Inflammatory macrophage (primary cell): ENCODE measurements at places on chromosomes 4 and X.

DNA sequence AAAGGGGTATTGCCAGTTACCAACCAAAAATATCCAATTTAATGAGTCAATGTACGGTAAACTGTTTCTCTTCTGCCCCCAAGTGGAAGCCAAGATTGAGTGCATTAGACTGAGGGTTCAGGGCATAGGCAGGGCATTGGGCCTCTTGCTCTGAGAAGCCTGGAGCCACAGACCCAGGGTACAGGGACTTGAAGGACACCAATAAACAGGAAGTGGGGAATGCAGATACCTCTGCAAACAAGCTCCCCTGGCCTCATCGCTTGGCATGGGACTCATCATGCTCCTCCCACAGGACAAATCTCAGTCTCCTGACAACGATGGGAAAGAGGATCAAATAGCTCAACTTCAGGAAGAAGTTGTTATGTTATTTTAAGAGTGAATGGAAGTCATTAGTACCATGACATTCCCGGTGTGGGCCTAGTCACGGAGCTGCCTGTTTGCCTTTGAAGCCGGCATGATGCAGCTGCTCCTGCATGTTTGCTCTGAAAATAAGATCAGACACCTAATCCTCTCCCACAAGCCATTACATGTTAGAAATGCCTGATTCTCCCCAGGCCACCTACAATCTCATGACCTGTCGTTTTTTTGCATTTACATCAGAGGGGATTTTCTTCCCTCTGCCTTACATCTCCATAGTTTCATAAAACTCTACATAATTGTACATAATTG is 224.2 kb downstream of the RCHY1 start:
- DNase-seq: no peak

GRCh38 chr4:7207628-7208231 is 15.4 kb downstream of the SORCS2 start:
- no peak for DNase-seq

DNA sequence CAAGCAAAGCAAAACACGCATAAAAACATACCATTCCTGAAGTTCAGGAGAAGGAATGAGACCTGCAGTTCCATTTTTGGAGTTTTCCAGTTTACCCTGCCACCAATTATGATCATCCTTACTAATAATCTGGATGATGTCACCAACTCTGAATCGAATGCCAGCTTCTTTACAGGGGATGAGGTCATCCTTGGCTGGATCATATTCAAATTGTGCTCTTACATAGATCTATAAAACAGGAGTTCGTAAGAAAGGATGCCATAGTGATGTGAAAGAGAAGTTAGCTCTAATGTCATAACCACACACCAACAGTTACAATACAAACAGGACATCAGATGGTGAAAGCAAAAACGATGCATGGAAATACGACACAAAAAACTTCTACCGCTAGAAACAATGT is 106.5 kb downstream of the NYX start:
- DNase-seq: no peak

- DNase-seq: no peak
Observed at GRCh38 chrX:149948016-149948415, 9.7 kb upstream of the EOLA2 start.

DNA sequence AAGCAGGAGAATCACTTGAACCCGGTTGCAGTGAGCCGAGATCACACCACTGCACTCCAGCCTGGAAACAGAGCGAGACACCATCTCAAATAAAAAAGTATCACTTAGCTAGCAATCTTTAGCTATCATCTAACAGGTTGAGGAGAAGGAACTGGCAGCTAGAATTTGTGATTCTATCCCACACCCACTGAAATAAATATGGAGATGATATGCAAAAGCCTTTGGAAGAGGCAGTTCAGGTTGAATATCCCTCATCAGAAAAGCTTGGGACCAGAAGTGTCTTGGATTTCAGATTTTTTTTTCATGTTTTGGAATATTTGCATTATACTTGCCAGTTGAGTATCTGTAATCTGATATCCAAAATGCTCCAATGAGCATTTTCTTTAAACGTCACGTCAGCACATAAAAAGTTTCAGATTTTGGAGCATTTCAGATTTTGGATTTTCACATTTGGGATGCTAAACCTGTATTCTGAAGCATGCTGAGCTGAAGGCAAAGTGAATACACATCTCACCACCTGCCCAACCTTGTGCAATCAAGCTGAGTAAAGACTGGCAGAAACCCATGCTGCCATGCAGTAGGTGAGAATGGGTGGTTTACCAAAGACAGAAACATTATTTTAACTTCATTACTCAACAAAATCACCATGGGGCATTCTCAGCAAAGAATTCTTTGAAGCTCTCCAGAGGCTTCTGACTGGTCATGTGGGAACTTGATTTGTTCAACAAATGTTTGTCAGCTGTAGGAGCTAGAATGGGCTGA is 159.3 kb downstream of the SH3KBP1 start:
- no peak for DNase-seq

- no peak for DNase-seq
Observed at GRCh38 chr4:139658185-139658584, 7.4 kb upstream of the MGST2 start.

GRCh38 chr4:154836513-154836912 is 55.4 kb downstream of the RBM46 start:
- DNase-seq: no peak

- DNase-seq: no peak
Observed at GRCh38 chr4:143514901-143515300, 1.4 kb downstream of the SMARCA5 start.

GRCh38 chr4:17504081-17504480 is 7.8 kb downstream of the QDPR start:
- DNase-seq: no peak

- DNase-seq: no peak
Observed at GRCh38 chr4:102843273-102843672, 15.9 kb upstream of the UBE2D3 start.

DNA sequence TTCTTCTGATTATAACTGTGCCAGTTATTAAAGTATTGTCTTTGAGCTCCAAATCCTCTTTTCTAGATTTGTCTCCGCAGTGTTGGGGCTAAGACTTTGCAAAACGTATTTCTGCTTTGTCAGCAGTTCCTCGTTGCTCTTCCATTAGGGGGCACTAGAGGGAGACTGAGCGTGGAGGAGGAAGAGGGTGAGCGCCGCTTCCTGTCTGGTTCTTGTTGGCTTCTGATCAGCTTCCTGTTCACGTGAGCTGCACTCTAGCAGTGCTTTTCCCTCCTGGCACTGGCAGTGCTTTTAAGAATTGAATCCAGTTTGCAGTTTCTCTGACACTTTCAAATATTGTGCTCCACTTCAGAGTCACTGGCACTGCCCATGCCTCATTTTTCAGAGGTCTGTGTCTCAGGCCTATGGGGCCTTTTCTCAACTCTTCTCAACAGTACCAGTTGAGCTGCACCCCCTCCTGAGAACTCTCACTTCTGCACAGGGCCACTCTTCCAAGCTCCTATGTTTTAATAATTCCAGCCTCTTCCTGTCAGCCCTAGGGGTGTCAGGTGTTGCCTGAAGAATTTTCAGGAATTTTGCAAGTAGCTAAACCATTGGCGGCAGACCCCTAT is 54.4 kb upstream of the LCORL start:
- peak; percentile 8 for DNase-seq

GRCh38 chr4:116599859-116600258 is 485.5 kb downstream of the TRAM1L1 start:
- no peak for DNase-seq

DNA sequence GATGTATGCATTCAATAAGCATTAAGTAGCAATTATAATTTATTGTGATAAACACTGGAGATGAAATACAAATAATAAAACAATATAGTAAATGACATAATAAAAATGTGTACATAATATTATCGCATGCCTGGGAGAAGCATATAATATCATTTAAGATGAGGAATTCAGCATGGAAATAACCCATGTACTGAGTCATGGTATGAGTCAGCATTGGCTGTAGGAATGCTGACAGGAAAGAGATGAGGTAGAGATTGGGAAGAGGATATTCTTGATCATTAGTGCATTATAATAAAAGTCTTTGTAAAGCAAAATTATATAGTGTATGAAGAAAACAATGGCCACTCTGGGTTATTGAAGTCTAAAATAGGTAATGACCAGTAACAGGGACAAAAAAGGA is 82.8 kb downstream of the MAGEB10 start:
- no peak for DNase-seq

GRCh38 chr4:80806472-80806871 is 224.0 kb upstream of the BMP3 start:
- no peak for DNase-seq

GRCh38 chr4:125762537-125762936 is 447.8 kb downstream of the FAT4 start:
- DNase-seq: no peak

DNA sequence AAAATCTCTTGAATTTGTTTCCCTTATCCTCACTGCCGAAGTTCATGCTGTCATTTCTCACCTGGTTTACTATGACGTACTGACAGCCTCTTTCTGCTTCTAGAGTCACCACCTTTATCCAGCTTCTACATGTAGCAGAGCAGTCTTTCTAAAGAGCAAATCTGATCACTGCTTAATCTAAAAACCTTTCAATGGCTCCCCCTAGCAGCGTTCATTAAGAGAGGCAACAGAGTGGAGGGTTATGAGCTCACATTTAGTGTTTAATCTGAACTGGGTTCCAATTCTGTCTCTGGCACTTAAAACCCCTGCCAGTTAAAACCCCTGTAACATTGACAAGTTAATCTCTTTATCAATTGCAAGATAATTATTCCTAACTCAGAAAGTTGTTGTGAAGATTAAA is 4.4 kb downstream of the RBPJ start:
- peak; percentile 31 for DNase-seq

GRCh38 chr4:48250980-48251379 is 18.7 kb downstream of the TEC start:
- DNase-seq: no peak

GRCh38 chr4:16687011-16687410 is 211.4 kb downstream of the LDB2 start:
- DNase-seq: no peak

GRCh38 chrX:32421266-32421665 is 790.1 kb downstream of the DMD start:
- DNase-seq: no peak

DNA sequence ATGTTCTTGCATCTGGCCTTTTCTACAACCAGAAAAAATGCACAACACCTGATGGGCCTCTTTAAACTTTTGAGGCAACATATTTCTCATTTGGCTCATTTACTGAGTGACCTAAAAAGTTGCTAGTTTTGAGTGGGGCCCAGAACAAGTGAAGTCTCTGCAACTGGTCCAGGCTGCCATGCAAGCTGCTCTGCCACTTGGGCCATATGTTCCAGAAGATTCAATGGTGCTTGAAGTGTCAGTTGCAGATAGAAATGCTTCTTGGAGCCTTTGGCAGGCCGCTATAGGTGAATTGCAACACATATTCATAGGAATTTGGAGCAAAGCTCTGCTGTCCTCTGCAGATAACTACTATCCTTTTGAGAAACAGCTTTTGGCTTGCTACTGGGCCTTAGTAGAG is 66.4 kb upstream of the RLIM start:
- DNase-seq: no peak

DNA sequence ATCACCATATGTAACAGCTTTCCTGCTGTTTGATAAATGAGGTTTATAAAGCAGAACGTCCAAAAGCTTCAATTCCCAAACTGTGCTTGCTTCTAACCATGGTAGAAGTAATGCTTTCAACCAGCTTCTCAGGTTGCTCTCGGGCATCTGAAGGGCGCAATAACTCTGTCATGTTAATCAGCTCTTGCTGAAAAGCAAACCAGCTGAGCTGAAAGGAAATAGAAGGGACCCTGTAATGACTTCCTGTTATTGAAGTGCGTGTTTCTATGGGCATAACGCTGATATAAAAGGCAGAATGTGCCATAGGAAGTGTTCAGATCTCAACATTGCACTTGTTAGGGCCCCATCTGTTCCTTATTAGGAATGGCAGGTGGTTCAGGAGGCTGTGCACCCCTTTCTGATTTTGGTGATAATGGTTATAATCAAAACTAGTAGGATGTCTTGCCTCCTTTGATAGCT is 21.2 kb downstream of the HERC3 start:
- DNase-seq: peak; percentile 18

- DNase-seq: peak; percentile 97
Observed at GRCh38 chr4:129327637-129328036, 231.7 kb downstream of the C4orf33 start.

GRCh38 chr4:38137080-38137479 is 176.9 kb downstream of the PTTG2 start:
- DNase-seq: no peak

- peak; percentile 48 for DNase-seq
Observed at GRCh38 chr4:139692309-139693012, 26.8 kb downstream of the MGST2 start.

DNA sequence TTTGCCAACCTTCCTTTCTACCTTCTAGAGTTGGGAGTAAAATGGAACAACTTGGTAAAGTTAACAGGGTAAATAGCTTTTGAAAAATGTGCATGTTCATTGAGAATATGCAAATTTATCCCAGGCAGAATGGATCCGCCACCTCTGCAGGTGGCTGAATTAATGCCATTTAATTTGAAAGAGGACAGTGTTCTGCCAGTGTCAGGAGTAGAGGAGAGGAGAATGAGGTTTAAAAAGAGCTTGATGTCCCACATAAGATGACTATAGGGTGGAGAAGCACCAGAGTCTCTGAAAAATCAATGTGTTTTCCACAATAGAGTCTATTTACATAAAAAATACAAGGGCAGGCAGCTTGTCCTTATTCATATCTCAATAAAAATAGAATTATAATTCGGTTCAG is 1804.3 kb upstream of the PCDH10 start:
- DNase-seq: no peak

DNA sequence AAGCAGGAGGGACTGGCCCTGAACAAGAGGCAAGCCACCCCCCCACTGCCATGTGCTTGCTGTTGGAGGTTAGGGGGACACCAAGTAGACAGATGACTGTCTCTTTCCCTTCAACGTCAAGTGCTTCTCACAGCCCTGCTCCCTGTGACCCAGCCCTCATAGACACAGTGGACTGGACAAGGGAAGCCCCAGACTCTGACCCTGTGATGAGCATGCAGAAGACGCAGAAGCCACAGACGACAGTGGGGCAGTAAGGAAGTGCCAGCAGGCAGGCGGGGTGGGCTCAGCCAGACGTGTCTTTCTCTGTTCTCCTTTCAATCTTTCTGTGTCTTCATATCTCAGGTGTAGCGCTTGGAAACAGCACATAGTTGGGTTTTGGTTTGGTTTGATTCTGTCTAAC is 2.4 kb upstream of the L1CAM start:
- no peak for DNase-seq

- no peak for DNase-seq
Observed at GRCh38 chr4:64417974-64418373, 8.7 kb upstream of the TECRL start.

DNA sequence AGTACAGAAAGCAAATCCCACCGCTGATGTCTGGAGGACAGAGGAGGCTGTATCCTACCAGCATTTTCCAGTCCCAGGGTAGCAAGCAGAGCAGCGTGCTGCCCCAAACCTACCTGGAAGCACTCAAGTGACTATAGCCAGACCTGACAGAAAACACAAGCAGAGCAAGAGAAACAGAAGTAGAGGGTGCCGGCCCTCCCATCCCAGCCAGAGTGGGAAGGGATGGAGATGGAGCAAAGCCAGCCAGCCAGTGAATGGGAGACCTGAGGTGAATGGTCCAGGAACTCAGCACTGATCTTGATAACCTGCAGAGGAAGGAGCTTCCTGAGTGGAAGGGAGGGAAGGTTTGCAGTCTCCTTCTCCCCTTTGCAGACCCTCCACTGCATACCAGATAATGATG is 185.2 kb downstream of the MAML3 start:
- DNase-seq: no peak

- DNase-seq: no peak
Observed at GRCh38 chr4:139550724-139551429, 5.1 kb downstream of the SETD7 start.
